SK-N-SH (cell line): ENCODE measurements at places on chromosomes 12 and 14. TPM values are rescaled to one million over a fixed set of nuclear protein-coding genes. Genes with fewer than 3 reads are reported as not detected.

DNA sequence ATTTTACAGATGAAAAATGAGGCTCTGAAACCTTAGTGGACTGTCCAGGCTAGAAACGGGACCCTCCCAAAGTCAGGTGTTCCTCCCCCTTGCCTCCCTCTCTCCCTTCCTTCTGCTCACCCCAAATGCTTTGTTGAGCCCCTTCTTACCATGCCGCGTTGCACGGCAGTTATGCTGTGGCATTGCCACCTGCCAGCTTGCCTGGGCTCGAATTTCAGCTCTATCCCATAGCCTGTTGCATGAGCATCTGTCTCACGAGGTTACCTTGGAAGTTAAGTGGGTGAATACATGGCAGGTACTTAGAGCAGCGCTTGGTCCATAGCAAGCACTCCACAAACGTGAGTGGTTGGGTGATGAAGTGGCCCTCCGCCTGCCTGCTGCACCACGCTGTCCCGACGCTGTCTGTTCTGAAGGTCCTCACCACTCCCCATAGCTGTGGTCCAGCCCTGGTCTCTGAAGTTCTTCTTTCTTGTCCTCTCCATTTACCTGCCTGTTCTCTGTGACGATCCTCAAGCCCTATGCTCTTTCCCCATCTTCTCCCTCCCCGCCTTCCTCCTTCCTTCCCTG, 269.9 kb downstream of the CACNA1C start:
- no peak for DNase-seq
- no peak overlapping the region for H3K27ac ChIP-seq

- H3K4me3 ChIP-seq: no peak overlapping the region
- H3K36me3 ChIP-seq: no peaks in the 10 kb centered on the region
- no peak for DNase-seq
- H3K27ac ChIP-seq: no peak overlapping the region
- H3K27me3 ChIP-seq: no peaks in the 10 kb centered on the region
- peaks cover 6% of the 10 kb centered on the region; the same call in 1 of the 2 replicates for H3K4me1 ChIP-seq
Measured at GRCh38 chr12:57455374-57456144, 452 bp downstream of the INHBE start.

- H3K36me3 ChIP-seq: no peaks in the 10 kb centered on the region
- peak; percentile 33 for DNase-seq
- peak overlapping the region; percentile 1; the same call in 1 of the 2 replicates for H3K4me3 ChIP-seq
- H3K27me3 ChIP-seq: no peaks in the 10 kb centered on the region
- peak overlapping the region; percentile 78 for H3K27ac ChIP-seq
Measured at GRCh38 chr14:71355324-71356201, 448.3 kb downstream of the PCNX1 start.

GRCh38 chr14:71554323-71554722, 377.9 kb upstream of the RGS6 start:
- peaks cover 18% of the 10 kb centered on the region for H3K36me3 ChIP-seq
- peaks cover 16% of the 10 kb centered on the region for H3K4me1 ChIP-seq
- no peak for DNase-seq
- no peaks in the 10 kb centered on the region for H3K27me3 ChIP-seq
- H3K27ac ChIP-seq: no peak overlapping the region
- no peak overlapping the region for H3K4me3 ChIP-seq

DNA sequence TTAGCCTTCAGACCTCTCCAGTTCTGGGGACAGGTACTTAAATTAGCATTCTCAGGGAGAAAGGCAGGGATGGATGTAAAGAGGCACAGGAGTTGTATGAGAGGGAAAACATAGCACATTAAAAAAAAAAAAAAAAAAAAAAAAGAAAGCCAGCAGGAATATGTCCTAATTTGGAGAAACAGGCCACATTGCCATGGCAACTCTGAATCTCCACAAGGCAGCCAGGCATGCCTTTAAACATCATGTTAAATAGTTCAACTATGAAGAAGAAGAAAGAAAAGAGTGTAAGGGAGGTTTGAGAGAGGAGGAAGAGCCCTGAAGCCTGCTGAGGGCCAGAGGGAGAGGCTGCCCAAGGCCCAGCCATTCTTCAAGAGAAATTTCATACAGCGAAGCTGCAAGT, 145.8 kb downstream of the GRIN2B start:
- no peaks in the 10 kb centered on the region for H3K36me3 ChIP-seq
- H3K27ac ChIP-seq: no peak overlapping the region
- H3K27me3 ChIP-seq: no peaks in the 10 kb centered on the region
- H3K4me3 ChIP-seq: no peak overlapping the region
- no peaks in the 10 kb centered on the region for H3K4me1 ChIP-seq

- no peaks in the 10 kb centered on the region; the same call in 1 of the 2 replicates for H3K4me1 ChIP-seq
- peak overlapping the region; percentile 30; the same call in 1 of the 2 replicates for H3K4me3 ChIP-seq
- H3K27ac ChIP-seq: no peak overlapping the region
- DNase-seq: peak; percentile 86
- H3K36me3 ChIP-seq: no peaks in the 10 kb centered on the region
Measured at GRCh38 chr12:108618079-108618952, 15.4 kb downstream of the SELPLG start.

MAP3K9 gene
- 2.0 and 2.1 TPM in 2 replicates for polyA plus RNA-seq
